ENCODE measurements at places on chromosomes 6 and 20.

- no peak for DNase-seq
Measured at GRCh38 chr20:37397076-37397953, 51.4 kb downstream of the SRC start.

DNA sequence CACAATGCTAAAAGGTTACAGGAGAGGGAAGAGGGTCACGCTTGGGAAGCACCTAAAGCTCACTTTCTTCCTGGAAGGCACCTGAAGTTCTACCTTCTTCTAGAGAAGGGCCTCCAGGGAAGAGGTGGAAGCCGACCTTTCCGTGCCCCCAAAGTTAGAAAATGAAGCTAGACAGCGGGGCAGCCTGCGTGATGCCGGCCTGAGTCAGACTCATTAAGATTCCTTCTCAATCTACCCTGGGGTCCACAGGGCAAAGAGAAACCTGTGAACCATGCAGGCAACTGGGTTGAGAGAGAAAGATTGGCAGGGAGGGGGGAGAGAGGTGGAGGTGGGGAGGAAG is 54.8 kb upstream of the CCDC167 start:
- no peak for DNase-seq

DNA sequence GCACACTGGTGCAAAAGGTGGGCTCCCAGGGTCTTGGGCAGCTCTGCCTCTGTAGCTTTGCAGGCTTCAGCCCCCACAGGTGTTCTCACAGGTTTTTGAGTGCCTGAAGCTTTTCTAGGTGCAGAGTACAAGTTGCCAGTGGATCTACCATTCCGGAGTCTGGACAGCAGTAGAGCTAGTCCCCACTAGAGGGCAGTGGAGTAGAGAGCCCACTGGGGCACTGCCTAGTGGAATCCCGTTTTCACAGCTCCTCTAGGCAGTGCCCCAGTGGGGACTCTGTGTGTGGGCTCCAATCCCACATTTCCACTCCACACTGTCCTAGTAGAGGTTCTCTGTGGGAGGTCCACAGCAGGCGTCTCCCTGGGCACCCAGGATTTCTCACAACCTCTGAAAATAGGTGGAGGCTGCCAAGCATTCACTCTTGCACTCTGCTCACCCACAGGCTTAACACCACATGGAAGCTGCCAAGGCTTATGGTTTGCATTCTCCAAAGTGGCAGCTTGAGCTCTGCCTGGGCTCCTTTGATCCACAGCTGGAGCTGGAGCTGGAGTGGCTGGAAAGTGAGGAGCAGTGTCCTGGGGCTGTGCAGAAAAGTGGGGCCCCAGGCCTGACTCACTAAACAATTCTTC is 86.3 kb upstream of the PROKR2 start:
- DNase-seq, result no peak

DNA sequence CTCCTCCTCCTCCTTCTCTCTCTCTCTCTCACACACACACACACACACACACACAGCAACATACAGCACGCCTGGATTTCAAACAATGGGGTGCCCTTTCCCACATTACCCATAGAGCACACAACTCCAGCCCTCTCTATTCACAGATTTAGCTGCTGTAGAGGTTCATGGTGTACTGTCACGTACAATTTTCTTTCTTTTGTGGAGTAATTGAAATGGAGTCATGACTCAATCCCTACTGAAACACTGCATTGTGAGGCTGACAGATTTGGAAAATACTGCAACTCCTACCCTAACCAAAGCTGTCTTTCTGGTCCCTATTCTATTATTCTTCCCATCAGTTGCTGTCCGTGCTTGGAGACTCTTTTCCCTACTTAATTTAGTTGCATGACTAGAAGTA is 166.9 kb downstream of the EDN1 start:
- no peak for DNase-seq

GRCh38 chr20:58440021-58440767 is 51.2 kb downstream of the VAPB start:
- DNase-seq, result no peak

DNA sequence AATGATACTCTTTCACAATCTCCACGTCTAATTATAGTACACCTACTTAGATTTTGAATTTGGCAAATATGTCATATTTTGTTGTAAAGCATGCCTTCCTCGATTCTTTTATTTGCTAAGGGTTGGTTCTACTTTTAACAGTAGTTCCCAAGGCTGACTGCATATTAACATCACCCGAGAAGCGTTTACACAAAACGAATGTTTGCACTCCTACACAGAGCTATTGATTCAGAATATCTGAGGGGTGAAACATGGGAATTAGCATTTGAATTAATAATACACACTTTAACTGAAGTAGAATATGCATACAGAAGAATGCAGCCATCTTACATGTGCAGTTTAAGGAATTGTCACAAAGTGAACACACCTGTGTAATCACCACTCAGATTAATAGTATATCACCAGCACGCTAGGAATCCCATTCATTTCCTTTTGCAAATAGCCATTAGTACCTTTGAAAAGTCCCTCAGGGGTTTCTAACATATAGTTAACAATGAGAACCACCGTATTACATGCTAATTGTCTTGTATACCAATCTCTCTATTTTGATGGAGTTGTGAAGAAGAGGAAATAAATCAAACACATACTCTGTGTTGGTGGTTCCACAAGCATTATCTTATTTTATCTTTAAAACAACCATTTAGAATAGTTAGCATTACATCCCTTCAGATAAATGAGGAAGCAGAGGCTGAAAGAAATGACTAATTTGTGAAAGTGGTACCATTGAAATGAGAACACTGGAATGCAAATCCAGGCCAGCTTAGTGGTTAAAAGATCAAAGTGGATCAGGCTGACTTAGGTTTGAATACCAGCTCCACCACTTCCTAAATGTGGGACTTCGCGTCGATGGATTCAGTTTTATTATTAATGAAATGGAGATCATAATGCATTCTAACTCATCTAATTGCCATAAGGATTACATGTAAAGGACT is 317.6 kb downstream of the HDGFL1 start:
- DNase-seq, result no peak

DNA sequence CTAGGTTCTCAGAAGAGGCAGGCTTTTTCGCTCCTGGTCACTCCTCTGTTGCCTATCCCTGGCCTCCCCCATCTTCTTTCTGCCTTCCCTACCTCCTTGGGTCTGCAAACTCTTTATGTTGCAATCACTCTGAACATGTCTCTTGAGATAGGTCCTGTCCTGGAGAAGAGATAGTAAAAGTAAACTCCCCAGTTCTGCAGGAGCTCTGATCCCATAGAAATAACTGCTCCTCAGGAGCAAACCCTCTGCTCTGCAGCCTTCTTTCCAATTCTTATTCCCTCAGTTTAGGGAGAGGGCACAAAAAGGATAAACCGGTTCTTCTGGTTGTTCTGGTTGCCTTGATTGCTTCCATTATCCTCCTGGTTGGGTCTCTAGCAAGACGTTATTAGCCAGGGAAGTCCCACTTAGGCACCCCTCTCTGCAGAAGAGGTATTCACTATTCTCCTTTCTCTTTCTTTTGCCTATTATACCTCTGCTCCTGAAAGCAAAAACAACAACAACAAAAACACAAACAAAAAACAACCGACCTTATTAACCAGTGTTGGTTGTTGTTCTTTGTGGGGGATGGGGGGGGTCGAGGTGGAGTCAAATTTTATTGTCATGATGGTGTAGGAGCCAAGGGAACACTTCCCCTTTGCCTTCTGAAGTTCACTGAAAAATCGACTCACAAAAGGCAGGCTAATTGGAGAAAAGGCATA is 973 bp downstream of the TRIM38 start:
- no peak for DNase-seq

DNA sequence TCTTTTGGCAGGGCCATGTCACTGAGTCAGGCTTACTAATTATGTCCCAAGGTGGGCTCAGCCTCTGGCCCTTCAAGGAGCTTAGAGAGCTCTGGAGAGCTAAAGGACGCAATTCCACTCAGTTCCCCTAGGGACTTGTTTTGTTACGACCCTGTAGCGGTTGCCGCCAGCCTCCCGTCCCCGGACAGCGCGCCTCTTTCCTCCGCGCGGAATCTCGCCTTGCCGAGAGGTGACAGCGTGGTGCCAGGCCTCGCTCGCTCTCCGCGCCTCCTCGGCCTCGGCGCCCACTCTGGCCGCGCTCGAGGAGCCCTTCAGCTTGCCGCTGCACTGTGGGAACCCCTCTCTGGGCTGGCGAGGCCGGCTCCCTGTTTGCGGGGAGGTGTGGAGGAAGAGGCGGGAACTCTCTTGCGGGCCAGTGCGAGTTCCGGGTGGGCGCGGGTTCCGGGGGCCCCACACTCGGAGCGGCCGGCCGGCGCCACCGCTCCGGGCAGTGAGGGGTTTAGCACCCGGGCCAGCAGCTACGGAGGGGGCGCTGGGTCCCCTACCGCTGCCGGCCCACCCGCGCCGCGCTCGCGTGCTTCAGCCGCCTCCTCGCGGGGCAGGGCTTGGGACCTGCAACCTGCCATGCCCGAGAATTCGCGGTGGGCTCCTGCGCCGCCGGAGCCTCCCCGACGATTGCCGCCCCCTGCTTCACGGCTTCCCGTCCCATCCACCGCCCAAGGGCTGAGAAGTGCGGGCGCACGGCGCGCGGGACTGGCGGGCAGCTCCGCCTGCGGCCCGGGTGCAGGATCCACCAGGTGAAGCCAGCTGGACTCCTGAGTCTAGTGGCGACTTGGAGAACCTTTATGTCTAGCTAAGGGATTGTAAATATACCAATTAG is 9.9 kb upstream of the ZNF311 start:
- DNase-seq, result no peak

DNA sequence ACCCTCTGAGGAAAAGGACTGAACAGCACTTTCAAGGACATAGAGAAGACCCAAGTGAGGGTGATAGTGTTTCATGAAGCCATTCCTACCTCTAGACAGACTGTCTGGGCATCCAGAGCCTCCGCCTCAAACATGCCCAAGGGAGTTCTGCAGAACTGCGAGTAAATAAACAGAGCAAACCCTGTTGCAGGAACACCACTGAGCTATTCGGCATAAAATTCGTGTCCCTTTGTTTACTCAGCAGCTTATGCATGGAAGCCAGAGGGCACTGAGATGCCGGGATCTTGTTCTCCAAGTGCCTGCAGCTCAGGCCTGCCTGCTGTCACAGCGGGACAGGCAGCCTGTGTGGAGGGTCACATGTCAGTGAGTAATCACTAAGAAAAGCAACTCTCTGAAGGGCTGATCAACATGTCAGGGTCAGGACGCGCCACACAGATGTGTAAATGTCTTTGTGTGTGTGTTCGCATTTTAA is 164.9 kb upstream of the HEY2 start:
- no peak for DNase-seq

DNA sequence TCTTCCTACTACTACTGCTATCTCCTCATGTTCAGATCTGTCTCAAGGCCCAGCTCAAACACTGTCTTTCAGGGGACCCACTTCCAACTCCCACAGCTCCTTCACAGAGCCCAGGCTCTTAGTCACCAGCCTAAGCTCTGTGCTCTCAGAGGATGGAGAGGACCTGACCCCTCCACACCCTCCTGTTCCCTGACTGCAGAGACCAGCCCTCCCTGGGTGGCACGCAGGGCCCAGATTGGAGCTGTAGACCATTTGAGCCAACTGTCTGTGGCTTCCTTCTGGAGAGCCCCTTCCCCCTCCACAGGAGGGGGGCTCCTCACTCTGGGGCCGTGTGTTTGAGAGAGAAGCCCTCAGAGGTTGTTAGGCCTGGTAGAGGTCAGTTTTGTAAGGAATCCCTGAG is 9.8 kb downstream of the SNPH start:
- no peak for DNase-seq

- DNase-seq, result no peak
Measured at GRCh38 chr6:69976591-69977090, 110.3 kb downstream of the COL19A1 start.

GRCh38 chr6:408599-409102 is 17.1 kb downstream of the IRF4 start:
- no peak for DNase-seq

DNA sequence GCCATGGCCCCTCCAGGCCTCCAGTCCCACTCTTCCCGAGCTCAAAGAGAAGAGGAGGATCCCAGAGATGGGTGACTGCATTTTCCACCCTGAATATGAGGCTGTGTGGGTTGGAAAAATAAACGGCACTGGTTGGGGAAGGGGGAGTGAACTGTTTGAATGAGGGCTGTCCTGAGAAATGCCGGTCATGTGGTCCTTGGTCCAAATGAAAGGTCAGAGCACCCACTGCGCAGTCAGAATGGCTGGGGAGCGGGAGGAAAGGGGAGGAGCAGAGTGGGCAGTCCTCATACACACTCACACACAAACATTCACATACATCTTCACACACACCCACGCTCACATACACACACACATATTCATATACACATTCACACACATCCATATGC is 83.1 kb downstream of the MRPL14 start:
- no peak for DNase-seq

DNA sequence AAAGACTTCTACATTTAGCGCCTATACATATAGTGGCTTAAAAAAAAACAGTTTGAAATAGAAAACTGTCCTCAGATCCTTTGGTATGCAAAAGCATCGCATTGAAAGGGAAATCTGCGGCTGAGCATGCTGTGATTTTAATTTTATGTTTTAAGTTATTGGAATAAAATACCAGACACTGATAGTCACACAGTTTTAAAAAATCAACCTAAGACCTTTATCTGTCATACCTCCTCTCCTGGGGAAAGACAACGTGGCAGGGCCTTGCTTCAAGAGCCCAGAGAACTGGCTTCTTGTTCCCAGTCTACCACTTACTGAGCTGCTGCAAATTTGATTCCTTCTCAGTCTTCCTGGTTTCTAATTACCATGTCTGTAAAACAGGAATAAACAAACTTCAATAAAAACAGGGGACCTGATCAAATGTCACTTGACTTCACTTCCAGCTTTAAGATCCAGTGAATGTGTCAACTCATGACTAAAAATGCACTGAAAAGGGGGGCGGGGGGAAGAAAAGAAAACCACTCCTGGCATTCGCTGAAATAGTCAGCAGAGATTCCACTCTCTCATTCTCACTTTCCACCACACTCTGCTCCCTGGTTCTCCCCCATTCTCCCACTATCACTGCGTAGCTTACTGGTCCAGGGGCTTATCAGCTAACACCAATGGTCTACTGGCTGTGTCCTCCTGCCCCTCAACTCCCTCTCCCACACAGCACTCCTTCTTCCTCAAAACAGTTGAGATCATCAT is 494.7 kb upstream of the MARCKS start:
- no peak for DNase-seq

GRCh38 chr20:44644667-44645131 is 6.8 kb downstream of the ADA start:
- DNase-seq, result no peak

DNA sequence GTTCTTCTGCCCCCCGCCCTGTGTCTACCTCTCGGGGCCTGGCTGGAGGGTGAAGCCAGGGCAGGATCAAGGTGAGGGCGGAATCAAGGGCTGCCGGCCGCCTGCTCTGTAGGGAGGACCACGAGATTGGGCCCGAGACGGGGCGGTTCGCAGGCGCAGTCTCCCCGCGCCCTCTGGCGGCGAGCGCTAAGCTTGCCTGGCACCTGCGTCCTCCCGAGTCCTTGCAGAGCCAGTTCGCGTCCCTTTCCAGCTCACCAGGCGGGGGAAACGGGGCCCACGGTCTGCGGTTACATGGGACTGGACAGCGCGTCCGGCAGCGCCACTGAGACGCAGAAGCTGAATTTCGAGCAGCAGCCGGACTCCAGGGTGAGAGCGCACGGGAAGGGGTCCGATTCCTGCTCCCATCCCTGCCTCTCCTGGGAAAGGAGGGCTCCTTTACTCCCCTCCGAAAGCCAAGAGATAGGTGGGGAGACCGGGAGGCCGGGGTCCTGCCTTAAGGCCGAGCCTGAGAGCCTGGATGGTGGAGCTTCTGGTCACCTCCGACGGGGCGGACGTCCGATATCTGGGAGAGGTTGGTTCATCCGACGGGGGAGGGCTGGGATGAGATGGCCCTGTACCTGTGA is 3.6 kb upstream of the MATN4 start:
- peak; percentile 20 for DNase-seq

Measured in activated naive CD4-positive, alpha-beta T cell (primary cell).